ENCODE measurements at places on chromosomes 12 and 14. TPM values are rescaled to one million over a fixed set of nuclear protein-coding genes. Genes with fewer than 3 reads are reported as not detected.

Gene KCNK13
- 0.81 TPM for total RNA-seq

DNA sequence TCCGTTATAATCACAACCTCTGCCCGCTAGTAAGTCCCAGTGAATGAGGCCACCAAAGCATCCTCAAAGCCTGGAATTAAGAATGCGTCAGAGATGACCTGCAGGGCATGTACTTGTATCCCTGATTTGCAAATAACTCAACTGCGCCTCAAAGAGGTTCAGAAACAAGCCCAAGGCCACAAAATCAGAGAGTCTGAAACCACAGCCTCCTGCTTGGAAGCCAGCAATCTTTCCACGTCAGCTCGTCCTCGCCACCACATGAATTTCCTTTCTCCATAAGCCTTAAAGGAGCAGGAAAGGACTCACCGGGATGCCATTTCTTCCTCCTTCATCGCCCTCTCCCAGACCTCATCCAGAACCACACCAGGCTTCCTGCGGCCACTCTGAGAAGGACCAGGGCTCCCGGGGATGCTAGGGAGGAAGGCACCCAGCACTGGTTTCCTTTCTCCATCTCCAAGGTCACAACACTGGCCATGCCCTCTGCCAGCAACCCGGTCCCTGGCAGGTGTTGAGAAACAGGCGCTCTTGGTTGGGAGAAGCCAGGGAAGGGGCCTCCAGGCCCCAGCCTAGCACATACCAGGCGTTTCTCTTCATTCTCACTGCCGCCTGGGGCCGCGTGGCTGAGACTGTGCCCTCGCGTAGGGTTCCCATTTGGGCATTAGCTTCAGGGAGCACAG, 191.2 kb upstream of the DIO3 start:
- H3K27me3 ChIP-seq = no peaks in the 10 kb centered on the region
- DNase-seq = no peak

DNA sequence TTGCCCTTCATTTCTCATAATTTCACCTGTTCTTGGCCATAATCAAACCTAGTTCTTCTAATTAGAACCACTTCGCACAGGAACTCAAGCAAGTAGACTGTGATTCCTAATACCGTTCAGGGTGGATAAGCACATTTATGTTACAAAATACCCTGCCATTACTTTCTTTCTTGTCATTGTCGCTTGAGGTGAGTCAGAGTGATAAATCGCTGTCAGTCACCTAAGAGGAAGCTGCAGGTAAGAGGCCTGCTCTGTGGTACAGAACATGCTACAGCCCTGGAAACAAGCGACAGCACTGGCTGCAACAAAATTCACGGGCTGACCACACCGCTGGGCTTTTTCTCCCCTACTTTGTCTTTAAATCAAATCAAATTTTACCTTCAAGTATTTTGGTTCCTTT, 218.2 kb downstream of the ANO6 start:
- H3K27me3 ChIP-seq = no peaks in the 10 kb centered on the region
- H3K27ac ChIP-seq = no peak overlapping the region
- no peaks in the 10 kb centered on the region for H3K4me1 ChIP-seq
- peaks cover 22% of the 10 kb centered on the region for H3K36me3 ChIP-seq

- no peaks in the 10 kb centered on the region for H3K27me3 ChIP-seq
- H3K4me3 ChIP-seq = no peak overlapping the region
- no peaks in the 10 kb centered on the region for H3K36me3 ChIP-seq
- no peak for DNase-seq
- no peak overlapping the region for H3K27ac ChIP-seq
These were observed 204.2 kb upstream of the PLXNC1 start for GRCh38 chr12:93944201-93944600.

DNA sequence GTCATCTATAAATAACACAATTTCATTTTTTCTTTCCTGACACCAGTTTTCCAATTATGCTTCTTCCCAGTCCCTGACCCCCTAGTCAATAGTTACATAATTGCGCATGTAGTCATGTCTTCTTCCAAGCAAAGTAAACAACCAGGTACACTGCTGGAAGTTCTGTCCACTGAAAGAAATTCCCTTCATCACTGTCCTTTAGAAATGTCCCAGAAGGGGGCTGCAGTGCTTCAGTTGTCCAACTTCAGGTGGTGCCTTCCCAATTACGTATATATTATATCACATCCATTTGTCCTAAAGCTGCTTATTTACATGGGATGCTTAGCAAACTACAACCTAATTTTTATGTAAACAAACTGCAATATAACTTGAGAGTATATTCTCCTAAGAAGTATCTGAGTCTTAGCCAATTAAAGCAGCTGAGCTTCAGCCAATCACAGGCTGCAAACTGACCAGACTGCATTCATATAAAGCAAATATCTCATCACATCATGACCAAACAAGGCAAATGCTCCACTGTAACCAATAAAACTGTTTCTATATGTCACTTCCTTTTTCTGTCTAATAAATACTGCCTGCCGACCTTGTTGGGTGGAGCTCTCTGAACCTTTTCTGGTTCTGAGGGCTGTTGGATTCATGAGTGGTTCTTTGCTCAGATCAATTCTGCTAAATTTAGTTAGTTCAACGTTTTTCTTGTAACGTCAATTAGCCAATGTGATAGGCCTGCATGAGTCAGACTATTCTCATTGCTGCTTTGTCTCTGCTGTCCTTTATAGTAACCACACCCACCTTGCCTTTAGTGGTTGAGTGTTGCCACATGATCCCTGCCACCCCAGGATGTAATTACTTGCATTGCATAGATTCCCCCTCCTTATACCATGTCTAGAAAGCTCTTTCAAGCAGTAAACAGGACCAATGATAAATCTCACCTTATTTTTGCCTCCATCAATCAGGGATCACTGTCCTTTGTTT, 239.3 kb downstream of the ALG10B start:
- no peak overlapping the region for H3K4me3 ChIP-seq
- H3K4me1 ChIP-seq = no peaks in the 10 kb centered on the region
- H3K27me3 ChIP-seq = no peaks in the 10 kb centered on the region
- H3K36me3 ChIP-seq = no peaks in the 10 kb centered on the region

Data from upper lobe of right lung (tissue), 1 donor.